Cortex of kidney (tissue), 1 donor: ENCODE measurements at places on chromosomes 3 and 15.

DNA sequence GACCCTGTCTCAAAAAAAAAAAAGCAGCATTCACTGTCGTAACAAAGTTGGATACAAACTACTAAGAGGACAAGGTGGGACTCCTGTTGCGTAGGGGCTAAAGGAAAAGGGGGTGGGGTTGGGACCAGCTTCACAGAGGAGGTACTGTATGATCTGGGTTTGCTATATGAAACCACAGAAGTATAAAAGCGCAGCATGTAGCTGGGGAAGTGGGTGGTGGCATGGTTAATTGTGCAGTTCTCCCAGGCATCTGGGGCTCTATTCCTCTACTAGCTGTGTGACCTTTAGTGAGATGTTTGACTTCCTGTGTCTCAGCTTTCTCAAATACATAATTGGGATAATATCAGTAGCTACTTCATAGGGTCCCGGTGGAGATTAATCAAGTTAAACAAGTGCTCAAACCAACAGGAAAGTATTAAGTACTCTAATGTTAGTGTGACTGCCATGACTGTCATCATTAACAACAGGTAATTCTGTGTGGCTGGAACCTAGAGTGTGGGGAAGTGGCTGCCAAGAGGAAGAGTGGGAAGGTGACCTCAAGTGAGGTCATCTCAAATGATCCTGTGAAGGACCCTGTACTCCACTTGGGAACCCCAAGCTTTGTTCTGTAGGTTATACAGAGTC, 11.5 kb downstream of the PARP16 start:
- DNase-seq = no peak

DNA sequence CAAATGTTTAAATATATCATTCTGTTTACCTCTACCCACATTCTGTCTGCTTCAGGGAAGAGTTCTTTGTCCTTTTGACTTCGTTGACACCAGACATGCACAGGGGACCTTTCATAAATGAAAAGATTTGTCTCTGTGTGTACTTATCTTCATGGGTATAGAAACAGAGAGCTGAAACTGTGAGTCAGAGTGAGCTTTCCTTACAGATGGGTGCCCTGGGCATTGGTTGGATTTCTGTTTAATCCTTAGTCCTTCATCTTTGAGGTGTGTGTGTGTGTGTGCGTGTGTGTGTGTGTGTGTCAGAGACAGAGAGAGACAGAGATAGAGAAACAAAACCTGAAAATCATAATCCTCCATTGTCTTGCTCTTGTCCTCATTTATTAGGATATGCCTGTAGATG, 517.4 kb downstream of the TUSC7 start:
- no peak for DNase-seq

DNA sequence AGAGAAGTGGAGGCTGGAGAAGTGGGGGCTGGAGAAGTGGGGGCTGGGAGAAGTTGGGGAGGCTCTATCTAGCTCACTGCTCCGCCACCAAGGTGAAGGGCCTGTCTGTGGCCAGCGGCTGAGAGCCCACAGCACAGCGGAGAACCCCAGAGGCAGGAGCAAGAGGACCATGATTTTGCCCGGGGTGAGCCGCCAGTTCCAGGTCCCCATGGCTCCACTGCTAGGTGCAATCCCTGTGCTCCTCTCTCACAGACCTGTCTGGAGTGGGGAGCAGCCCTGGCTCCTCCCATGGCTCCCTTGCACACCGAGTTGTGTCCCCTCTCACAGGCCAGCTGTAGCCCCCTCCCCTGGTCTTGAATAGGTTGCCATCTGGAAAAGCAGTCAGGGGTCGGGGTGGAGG, 4.7 kb upstream of the NRROS start:
- no peak for DNase-seq

- no peak for DNase-seq
Observed at GRCh38 chr15:89112341-89112971, 24.2 kb downstream of the ABHD2 start.

- no peak for DNase-seq
Observed at GRCh38 chr15:36595611-36596010, 16.2 kb downstream of the CDIN1 start.

GRCh38 chr3:127710155-127710941, 37.6 kb downstream of the ABTB1 start:
- DNase-seq = no peak

DNA sequence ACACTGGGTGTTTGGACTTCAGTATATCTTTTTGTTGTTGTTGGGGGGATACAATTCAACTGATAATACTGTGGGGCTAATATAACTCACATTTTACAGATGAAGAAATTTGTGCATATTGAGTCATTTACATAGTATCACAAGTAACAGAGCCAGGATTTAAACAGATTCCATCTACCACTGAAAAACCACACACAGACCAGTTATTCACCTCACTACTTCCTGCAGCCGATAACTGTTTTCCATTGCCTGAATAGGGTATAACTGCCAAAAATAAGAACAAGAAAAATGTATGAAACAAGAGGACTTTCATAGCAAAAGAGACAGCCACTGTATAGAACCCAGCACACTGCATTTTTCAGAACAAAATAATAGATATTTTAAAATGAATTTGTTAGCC, 215.8 kb upstream of the CNTN6 start:
- no peak for DNase-seq

DNA sequence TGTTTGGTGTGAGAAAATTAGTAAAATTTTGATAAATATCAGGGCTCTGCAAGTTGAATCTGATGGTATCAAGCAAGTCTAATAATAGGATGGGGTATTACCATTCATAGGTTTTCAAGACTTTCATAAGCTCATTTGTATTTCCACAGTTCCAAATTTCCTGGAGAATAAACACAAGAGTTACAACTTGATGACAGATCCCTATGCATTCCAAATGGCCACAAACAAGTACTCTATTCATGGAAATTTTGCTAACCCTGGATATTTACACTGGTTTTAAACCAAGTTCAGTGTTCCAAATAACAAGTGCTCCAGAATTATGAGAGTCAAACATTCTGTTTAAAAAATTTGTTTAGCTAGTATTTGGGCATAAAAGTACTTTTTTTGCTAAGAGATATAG, 75.0 kb upstream of the CNTN6 start:
- no peak for DNase-seq

- no peak for DNase-seq
Observed at GRCh38 chr3:180335050-180335449, 266.9 kb upstream of the TTC14 start.

DNA sequence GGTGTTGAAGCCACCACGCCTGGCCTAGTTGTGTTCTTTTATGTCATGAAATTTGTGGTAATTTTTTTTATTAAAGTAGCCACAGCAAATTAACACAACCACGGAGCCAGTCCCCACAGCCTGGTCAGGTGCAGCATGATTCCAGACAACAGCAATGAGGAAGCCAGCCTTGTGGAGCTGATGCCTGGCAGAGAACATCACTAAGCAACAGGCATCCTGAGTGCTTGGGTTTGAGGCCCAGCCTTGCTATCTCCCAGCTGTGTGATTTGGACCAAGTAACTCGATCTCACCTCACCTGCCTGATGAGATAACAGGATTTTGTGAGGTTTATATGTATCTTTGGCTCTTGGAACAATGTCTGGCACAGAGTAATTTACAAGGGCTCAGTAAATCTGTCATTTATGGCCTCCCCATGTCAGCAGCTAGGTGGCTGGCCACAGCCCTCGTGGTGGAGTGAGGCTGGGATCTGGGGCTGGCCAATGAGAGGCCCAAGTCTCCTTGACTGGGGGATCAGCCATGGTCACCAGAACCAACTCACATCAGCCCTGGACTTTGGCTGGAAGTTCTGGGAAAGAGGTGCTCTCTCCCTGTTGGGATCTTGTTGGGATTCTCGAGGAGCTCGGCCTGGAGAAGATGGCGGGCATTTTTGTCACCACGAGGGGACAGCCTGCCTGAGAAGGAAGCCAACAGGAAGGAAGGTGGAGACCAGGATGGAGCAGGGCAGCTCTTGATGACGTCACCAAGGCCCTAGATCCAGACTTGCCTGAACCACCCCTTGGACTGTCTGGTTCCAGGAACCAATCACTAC, 22.8 kb upstream of the FLNB start:
- DNase-seq = no peak

DNA sequence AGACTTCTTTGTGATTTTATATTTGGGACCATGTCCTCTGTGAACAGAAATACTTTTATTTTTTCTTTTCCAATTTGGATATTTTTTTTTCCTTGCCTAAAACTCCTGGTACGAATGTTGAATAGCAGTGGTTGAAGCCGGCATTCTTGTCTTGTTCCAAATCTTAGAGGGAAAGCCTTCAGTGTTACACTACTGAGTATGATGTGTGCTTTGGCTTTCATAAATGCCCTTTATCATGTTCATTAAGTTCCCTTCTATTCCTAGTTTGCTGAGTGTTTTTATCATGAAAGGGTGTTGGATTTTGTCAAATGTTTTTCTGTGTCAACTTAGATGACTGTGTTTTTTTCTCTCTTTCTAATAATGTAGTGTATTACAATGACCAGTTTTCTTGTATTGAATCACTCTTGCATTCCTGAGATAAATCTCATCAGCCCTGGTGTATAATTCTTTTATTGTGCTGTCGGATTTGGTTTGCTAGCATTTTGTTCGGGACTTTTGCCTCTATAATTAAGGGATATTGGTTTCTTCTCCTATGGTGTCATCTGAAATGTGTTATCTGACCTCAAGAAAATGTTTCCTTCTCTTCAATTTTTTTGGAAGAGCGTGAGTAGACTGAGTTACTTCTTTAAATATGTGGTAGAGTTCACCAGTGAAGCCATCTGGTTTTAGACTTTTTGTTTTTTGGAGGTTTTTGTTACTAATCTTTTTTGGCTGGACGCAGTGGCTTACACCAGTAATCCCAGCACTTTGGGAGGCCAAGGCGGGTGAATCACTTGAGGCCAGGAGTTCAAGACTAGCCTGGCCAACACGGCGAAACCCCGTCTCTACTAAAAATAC, 33.3 kb downstream of the MAP1A start:
- no peak for DNase-seq

- DNase-seq = no peak
Observed at GRCh38 chr3:85790445-85791030, 831.7 kb downstream of the CADM2 start.

- DNase-seq = no peak
Observed at GRCh38 chr3:791442-791841, 301.4 kb upstream of the CNTN6 start.

- DNase-seq = no peak
Observed at GRCh38 chr3:32508711-32509110, 6.1 kb upstream of the CMTM6 start.

GRCh38 chr3:45557471-45557870, 37.1 kb upstream of the LIMD1 start:
- DNase-seq = no peak

- DNase-seq = no peak
Observed at GRCh38 chr15:82943176-82943575, 9.3 kb downstream of the HOMER2 start.

GRCh38 chr3:51280176-51280575, 104.9 kb upstream of the MANF start:
- DNase-seq = no peak

DNA sequence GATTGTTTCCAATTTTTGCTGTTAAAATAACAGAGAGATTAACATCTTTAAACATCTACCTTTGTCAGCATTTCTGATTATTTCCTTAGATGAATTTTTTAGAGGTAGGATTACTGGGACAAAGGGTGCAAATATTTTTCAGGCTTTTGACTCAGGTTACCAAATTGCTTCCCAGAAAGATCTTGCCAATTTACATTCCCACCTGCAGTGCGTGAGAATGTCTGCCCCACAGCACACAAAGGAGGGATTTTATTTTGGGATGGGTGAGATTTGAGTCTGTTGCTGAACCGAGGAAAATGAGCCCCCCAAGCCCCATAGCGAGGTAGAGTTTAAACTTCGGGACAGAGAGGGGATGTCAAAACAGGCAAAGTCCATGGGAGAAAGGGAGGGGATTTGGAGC, 25.9 kb upstream of the RNU6-1 start:
- DNase-seq = no peak

- no peak for DNase-seq
Observed at GRCh38 chr15:100495861-100496260, 32.9 kb downstream of the CERS3 start.

GRCh38 chr3:42263354-42264346, 2.3 kb downstream of the CCK start:
- no peak for DNase-seq

- no peak for DNase-seq
Observed at GRCh38 chr3:119762876-119763275, 19.0 kb upstream of the NR1I2 start.

GRCh38 chr3:83035704-83036010, 1274.2 kb upstream of the GBE1 start:
- no peak for DNase-seq

- DNase-seq = no peak
Observed at GRCh38 chr15:39804026-39804425, 21.4 kb upstream of the FSIP1 start.

- DNase-seq = no peak
Observed at GRCh38 chr3:42451546-42452230, 41.3 kb upstream of the LYZL4 start.
